ENCODE measurements at places on chromosomes 5 and 9.

DNA sequence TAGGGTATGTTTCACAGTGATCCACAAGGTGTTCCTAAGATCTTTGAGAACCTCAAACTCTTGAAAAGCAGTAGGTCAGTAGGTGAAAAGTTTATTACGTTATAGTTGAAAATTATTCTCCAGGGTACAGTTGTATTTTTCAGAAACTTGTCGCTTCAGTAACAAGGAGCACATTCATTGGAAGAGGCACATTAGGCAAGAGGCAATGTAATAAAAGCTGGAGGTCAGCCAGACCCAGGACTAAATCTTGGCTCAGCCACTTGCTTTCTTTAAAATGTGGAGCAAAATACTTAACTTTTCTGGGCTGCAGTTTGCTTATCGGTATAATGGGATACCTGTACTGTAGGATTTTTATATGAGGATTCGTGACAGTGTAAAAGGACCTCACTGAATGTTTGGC lies 45.6 kb downstream of the TLE4 start:
- no peak for DNase-seq

- DNase-seq = no peak
Observed at GRCh38 chr9:14686168-14686567, 7.1 kb downstream of the ZDHHC21 start.

DNA sequence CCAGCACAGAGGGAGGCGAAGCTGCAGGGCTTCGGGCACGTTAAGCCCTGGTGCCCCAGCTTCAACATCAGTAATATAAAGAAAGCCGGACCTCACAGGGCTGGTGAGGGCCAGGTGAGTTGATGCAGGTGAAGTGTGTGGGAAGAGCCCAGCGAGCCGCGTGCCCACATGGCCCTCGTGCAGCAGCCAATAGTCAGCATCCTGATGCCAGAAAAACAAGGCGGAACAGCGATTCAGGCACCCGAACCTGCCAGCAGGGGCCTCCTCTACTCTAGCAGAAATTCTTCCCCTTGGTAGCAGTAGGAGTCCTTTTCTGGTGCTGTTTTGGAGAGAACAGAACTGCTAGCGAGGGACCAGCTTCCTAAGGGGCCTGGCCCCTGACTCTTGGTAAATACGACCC lies 7.8 kb downstream of the MED10 start:
- DNase-seq = no peak

DNA sequence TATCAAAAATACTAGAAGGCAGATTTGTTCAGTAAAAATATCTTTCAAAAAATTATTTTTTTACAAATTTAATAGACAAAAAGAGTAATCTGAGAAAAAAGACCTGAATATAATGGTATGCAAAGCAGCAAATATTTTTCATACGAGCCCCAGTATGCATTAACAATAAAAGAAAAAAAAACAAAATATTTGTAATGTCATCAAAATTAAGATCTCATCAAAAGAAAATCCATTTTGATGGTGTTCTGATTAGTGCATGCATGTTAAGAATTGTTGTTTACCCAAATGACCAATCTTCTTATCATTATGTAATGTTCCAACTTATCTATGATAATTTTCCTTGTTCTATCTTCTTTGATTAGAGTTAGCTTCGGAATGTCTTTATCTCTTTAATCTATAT lies 106.1 kb downstream of the CDH9 start:
- no peak for DNase-seq

DNA sequence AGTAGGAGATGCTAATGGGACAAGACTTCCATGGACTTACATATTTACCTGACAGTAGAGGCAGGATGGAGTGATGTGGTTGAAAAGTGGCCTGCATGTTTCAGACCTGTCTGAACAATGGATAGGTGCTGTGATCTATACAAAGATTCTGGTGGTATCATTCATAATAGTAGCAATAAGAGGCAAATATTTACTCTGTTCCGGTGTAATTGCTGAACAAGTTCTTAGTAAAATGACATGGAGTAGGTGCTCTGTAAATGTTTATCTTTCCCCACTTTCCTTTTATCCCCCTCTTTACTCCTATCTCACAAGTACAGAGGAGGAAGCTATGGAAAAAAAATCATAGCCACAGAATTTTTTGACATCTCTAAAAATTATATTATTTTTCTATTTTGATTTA lies 159.0 kb upstream of the SLC12A2 start:
- DNase-seq = no peak

DNA sequence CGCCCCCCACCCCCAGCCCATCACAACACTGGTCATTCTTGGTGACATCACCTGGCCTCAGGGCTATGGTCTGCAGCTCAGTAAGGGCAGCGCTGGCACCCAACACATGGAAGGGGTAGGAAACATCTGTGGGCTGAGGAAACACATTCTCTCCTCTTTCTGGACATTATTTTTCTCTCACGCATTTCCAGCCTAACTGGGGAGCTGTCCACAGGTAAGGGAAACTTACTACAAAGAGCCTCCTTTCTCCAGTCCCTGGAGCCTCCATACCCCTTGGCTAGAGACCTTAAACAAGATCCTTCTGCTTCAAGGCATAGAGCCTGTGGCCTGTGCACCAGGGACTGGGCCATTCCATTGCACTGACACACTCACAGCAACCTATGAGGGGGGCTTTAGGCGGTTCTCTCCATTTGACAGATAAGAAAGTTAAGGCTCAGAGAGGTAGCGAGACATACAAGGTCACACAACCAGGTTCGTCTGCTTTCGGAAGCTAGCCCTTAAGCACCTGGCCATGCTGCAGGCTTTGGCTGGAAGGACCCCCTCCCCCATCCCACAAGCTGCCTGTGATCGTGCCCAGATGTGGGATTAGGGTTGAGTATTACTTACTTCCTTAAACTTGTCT lies 40.7 kb downstream of the CXXC5 start:
- no peak for DNase-seq

GRCh38 chr5:1111727-1112289 lies at the start of gene SLC12A7:
Gene SLC12A7 (minus strand): TSS chr5:1112063. CDS start chr5:1111991, 72 bp downstream.
- DNase-seq = peak; percentile 66

DNA sequence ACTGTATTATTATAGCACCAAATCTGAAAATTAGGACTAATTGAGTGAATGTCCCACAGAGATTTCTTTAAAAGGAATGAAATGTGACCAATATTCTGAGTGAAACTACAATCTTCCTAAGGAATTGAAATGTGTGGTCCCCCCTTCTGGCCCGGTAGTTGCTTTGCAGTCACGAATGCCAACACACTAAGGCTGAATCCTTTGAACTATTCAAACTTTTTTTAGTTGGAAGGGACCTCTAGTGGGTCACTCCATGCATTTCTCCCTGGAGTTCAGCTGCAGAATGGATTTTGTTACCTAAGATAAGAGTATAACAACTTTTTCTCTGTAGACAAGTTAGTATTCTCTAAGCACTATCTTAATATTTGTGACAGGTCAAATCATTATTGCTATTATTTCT lies 2.8 kb downstream of the CDH6 start:
- DNase-seq = no peak

- DNase-seq = no peak
Observed at GRCh38 chr5:38948501-38948900, 102.7 kb downstream of the OSMR start.

- DNase-seq = no peak
Observed at GRCh38 chr9:114003758-114004157, 74.3 kb downstream of the AMBP start.

GRCh38 chr9:116697362-116697761 lies 10.3 kb downstream of the TRIM32 start:
- DNase-seq = no peak

DNA sequence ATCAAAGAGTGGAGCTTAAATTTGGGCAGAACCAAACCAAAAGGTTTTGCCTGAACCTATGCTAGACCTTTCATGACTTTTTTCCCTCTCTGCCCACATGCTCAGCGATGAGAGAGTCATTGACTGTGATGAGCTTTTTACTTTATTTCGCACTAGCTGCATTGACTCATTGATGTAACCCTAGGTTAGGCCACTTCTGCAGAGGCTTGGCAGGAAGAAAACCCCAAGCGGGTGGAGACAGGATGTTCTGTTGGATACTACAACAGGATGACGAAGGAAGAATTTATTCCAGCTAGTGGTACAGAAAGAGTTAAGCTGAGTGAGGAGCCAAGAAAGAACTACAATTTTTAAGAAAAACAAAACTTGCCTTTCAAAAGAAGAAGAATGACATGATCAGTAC lies 18.4 kb downstream of the AGXT2 start:
- DNase-seq = no peak

- no peak for DNase-seq
Observed at GRCh38 chr9:13427587-13427986, 148.1 kb upstream of the MPDZ start.

- no peak for DNase-seq
Observed at GRCh38 chr5:107672211-107673038, 1.7 kb upstream of the EFNA5 start.

DNA sequence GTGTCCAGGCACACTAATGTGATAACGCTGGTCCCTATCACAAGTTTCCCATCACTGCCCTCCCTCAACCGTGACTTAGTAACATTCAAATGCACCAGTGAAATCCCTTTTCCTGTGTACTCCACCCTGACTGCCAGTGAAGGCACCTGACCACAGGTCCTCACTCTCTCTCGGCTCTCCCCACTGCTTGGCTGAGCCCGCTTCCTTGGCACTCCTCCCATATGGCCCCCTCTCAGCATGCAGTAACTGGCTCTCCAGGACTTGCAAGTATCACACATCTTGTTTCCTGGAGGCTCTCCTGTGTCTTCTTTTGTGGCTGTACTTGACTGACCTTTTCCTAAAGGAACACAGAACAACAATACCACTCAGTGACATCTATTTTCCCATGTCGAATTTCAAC lies 292.0 kb upstream of the ZNF608 start:
- no peak for DNase-seq

DNA sequence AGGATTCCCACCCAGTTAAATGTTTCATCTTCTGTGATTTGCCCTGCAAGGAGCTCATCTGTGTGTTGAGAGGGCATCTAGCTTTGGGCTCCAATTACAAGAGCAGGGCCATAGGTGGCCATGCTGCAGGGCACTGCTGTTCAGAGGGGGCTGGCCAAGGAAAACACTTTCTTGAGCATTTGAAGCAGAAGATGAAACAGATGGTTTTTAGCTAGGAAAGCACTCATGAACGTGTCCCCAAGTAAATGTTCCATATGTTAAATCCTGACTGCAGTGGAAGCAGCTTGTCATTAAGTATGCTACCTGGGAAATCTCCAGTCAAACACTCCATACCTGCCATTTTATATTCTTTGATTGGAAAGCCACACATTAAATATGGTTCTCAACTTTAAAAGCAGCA lies 176.6 kb downstream of the FBXL7 start:
- no peak for DNase-seq

- no peak for DNase-seq
Observed at GRCh38 chr5:33423018-33423630, 17.6 kb upstream of the TARS1 start.

- peak; percentile 14 for DNase-seq
Observed at GRCh38 chr5:100430268-100431195, 104.6 kb upstream of the FAM174A start.

DNA sequence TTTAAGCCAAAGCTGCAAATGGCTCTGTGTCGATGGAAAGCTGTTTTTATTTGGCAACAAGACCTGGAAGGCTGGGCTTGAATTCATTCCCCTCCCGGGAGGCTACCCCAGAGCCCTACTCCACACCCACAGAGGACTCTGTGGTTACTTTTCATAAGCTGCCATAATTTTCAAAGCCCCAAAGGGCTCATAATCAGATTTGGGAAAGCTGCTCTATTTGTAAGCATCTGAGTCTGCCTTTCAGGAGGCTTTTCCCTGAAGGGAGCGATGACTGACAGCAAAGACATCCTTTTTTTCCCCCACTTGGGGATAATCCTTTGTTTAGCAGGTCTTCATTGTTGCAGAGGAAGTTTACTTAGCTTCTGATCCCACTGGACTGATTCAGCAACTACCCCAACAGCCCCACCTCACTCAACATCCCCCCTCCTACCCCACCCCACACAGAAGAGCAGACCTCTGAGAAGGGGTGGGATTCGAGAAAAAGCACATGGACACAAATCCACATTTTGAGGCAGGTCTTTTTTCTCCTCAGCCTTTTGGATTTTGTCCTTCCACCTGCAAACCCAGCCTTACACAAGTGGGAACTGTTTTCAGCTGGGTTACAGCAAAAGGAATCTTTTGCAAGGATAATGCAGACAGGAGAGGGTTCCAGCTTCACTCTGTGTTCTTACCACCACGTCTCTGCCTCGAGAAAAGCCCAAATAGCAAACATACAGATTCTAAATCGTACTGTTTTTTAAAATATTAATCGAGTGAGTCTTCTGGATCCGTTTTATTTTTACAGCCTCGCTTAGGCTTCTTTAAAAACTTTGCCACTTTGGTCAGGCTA lies 244.4 kb upstream of the TUT7 start:
- DNase-seq = no peak

DNA sequence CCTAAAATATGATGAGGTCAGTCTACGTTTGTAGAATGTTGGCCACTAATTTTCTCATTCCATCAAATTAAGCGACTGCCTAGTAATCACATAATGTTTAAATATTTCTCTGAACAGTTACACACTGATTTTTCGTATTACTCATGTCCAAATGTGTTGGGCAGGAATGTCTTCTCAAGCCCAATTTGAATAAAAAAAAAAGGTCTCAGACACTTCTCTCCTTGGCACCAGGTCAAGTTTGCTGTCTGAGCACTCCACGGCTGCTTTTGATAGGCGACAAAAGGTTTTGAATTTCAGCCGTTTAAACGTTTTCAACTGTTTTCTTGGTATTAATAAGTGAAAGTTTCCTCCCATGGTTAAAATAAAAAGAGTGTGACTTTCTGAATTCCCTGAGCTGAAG lies 542.1 kb downstream of the IRX1 start:
- no peak for DNase-seq

- no peak for DNase-seq
Observed at GRCh38 chr5:38926121-38926520, 80.3 kb downstream of the OSMR start.

GRCh38 chr5:157865781-157866180 lies 6.8 kb upstream of the CLINT1 start:
- DNase-seq = no peak

- DNase-seq = peak; percentile 30
Observed at GRCh38 chr9:33170464-33171415, 3.6 kb upstream of the B4GALT1 start.

- no peak for DNase-seq
Observed at GRCh38 chr9:16368237-16369087, 502.0 kb downstream of the BNC2 start.

- no peak for DNase-seq
Observed at GRCh38 chr9:1018121-1018520, 32.0 kb upstream of the DMRT2 start.

DNA sequence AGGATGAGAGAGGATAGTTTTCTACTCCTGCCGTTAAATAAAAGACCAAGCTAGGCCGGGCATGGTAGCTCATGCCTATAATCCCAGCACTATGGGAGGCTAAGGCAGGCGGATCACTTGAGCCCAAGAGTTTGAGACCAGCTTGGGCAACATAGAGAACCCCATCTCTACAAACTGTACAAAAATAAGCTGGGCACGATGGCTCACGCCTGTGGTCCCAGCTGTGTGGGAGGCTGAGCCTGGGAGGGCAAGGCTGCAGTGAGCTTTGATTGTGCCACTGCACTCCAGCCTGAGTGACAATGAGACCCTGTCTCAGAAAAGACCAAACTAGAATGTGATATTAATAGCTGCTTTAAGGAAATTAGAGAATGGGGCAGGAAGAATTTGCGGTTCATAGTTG lies 158.4 kb downstream of the NIPBL start:
- no peak for DNase-seq
